ENCODE measurements at places on chromosomes 12 and 14.
A peak's percentile ranks its signal among the peaks of the same experiment; 100 is the strongest.

GRCh38 chr12:45518291-45519235 lies 210.9 kb upstream of the ARID2 start:
- DNase-seq, result peak; percentile 13

DNA sequence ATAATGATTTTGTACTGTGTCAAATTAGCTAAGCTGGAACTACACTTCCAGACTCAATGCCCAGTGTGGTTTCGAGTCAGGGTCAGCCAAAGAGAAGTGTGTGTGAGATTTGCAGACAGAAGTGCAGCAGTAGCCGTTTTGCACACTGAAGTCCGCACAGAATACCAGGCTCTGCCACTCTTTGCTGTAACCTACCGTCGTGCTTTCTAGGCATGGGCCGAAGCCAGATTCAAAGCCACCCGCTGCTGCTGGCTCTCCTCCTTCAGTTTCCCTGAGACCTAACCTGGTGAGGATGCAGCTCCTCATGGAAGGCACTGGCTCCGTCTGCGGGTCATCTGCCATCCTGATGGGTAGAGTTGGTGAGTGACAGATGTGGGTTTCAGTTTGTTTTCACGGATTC lies 48.8 kb downstream of the LRTM2 start:
- DNase-seq, result no peak

GRCh38 chr14:75311356-75311755 lies 32.7 kb downstream of the FOS start:
- no peak for DNase-seq

DNA sequence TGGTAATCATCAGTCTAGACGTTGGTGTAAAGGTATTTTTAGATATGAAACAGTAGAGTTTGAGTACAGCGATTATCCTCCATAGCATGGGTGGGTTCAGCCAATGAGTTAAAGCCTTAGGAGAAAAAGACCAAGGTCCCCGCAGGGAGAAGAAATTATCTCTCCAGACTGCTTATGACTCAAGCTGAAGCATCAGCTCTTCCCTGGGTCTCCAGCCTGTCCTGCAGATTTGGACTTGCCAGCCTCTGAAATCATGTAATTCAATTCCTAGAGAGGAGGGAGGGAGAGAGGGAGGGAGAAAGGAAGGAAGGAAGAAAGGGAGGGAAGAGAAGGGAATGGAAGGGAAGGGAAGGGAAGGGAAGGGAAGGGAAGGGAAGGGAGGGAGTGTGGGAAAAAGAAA lies 12.0 kb upstream of the DTX1 start:
- no peak for DNase-seq

- no peak for DNase-seq
Observed at GRCh38 chr12:54935235-54935951, 49.2 kb downstream of the TESPA1 start.

- no peak for DNase-seq
Observed at GRCh38 chr14:102900631-102901571, 21.6 kb upstream of the AMN start.

DNA sequence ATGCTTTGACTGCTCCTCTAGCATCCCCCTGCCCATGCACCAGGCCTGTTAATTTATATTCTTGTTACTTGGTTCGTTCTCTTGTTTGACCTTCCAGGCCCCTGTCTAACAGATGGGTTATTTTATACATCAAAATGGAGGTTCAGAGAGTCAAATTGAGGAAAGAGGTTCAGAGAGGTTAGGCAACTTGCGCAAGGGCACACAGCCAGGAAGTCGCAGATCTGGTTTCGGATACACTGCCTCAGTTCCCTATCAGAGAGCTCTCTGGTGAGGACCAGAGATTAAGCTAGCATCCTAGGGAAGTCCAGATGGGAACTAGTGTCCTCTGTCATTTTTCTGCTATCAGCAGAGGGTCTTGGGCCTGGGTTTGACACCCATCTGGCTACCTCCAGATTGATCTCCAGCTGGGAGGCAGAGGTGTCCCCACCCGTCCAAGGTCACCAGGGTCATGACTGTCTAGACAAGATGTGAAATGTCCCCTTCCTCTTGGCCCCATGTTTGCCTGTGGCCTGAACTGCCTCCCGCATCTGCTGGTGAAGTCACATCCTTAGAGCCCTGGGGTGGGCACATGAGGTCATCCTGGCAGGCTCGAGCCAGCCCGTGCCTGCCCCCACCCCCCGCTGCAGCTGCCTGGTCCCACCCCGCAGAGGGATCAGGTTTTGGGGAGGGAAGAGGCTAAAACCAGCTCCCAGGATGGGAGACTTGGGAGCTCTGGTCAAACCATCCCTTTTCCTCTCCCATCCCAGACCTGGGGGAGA lies 84.3 kb upstream of the NCOR2 start:
- DNase-seq, result no peak

DNA sequence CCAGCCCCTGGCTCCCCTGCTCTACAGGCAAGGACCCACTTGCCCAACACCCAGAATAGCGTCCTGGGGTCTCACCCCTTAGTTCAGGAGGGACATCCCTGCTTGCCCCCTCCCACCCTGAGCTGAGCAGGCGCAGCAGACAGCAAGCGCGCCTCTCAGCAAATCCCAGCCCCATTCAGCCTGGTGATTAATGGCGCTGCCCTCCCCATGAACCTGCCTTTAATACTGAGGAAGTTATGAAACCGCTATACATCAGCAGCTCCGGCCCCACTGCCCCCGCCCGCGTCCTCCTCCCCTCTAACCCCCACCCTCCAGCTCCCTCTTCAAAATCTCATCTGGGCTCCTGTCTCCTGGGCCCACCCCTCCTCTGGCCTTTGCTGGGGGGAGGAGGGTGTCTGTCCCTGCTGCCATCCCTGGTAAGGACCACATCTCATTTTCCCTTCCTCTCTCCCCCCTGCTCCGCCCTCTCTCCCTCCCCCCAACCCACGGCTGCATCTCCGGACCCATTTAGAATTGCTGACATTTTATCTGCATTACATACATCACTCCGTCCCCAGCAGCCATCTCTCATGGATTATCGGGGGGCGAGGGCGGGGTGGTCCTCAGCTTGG lies 7.1 kb upstream of the SMUG1 start:
- no peak for DNase-seq

GRCh38 chr12:104676636-104677035 lies 219.9 kb downstream of the CHST11 start:
- DNase-seq, result no peak

GRCh38 chr14:51610771-51611170 lies 40.9 kb upstream of the FRMD6 start:
- no peak for DNase-seq

GRCh38 chr14:67749341-67750084 lies 47.8 kb downstream of the RDH12 start:
- DNase-seq, result no peak

- no peak for DNase-seq
Observed at GRCh38 chr12:65584016-65584415, 240.3 kb upstream of the HMGA2 start.

GRCh38 chr14:82055515-82056115 lies 522.0 kb upstream of the SEL1L start:
- DNase-seq, result no peak

DNA sequence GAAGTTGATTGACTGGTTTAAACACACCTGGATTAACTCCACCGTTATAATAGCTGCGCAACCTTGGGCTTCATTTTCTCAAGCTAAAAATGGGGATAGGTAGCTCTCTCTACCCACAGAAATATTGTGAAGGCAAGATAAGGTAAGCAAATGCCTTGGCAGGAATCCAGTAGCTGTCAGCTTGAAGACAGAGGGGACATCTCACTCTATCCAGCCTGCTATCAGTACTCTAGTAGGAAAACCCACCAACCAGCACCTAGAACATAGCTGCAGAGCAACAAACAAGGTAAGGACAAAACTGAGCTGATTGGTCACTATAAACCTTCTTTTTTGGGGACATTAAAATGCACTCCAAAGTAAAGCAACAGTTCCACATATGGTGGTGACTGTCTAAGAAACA lies 7.7 kb downstream of the CSRP2 start:
- no peak for DNase-seq

DNA sequence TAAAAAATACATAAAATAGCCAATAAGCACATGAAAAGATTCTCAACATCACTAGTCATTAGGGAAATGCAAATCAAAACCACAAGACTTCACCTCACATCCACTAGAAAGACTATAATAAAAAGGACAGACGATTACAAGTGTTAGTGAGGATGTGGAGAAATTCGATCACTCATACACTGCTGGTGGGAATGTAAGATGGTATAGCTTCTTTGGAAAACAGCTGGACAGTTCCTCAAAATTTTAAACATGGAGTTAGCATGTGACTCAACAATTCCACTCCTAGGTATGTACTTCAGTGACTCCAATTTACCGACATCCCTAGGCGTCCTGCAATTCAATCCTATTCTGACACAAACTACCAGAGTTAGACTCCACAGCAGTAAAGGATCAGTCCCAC lies 13.7 kb downstream of the TRIM9 start:
- DNase-seq, result no peak

- DNase-seq, result peak; percentile 74
Observed at GRCh38 chr12:132904718-132905328, 17.4 kb upstream of the CHFR start.

DNA sequence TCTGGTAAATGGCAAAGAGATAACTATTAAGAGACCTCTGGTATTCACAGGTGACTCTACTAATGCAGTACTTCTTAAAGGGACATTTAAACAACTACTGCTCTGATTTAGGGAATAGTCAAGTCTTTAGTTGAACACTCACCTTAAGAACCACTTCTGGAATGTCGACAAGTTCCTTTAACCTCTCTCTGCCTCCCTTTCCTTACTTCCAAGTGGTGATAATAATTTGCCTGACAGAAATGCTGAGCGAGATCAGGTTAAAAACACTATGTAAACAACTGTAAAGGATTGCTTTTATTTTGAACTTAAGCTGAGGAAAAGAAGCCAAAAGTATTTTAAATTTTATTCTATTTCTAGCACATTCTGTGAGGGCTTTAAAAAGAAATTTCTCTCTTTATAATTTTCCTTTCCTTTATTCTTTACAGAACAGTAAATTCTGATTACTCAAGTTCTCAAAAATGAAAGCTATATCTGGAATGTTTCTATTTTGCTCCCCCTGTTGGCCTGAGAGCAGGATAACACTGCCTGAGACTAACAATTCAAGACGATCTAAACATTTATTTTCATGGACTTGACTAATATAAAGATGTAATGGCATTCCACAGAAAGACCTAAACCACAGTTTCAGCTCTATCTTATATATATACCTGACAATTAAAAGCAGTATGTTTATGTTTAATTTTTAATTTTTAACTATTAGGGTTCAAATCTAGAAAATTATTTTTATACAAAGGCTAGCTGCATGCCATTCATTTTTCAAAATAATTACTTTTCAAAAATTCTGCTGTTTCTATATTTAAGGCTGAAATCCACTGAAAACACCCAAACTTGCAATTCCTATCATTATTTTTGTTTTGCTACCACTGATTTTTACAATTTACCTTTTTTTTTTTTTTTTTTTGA lies 29.2 kb downstream of the ZCCHC8 start:
- peak; percentile 4 for DNase-seq

DNA sequence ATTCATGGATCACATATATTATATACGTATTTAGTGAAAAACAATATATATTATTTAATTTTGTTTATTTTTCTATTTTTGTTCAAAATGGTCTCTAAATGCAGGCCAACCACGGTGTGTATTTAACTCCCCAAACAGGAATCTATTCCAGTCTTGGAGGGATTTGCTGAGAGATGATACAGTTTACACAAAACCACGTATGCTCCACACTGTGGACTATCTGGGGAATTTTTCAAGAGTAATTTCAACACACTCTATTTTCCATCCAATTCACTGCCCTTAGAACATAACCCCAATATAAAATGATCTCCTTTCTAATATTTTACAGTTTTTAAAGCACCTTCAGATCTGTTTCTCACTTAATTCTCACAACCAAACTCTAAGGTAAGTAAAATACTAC lies 15.3 kb downstream of the EML1 start:
- DNase-seq, result no peak

DNA sequence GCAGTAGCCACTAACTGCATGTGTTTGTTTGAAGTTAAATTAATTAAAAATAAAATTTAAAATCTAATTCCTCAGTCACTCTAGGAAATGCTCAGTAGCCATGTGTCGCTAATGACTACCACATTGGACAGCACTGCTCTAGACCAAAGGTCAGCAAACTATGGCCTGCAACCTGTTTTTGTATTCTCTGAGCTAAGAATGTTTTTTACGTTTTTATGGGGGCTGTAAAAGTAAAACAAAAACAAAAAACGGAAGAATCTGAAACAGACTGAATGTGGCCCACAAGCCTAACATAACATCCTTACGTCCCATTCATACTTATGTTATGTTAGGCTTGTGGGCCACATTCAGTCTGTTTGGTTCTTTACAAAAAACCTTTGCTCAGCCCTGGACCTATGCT lies 57.8 kb downstream of the LIN52 start:
- no peak for DNase-seq

- DNase-seq, result peak; percentile 1
Observed at GRCh38 chr12:56839915-56840325, 76.8 kb downstream of the HSD17B6 start.

GRCh38 chr12:26195641-26196420 lies 458 bp downstream of the SSPN start:
- peak; percentile 90 for DNase-seq

GRCh38 chr14:35020713-35021112 lies 25.4 kb upstream of the FAM177A1 start:
- DNase-seq, result no peak

DNA sequence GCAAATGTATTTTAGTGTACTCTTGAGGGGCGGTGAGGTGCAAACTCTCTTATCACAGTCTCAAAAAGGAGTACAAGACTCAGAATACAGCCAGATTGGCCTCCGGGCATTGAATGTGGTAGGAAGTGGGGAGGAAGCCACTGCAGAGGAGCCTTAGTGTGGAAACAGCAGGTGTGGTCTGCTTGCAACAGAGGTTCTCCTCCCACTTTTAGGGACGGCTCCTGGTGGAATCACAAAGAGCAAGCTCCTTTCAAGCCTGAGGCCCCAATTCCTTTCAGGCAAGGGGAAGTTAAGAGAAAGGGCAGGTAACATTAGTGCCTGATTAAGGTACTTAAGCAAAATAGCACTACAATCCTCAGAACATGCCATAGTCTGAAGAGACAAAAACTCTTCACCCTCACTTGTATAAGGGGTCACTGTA lies 23.7 kb upstream of the SLC2A3 start:
- no peak for DNase-seq

- DNase-seq, result no peak
Observed at GRCh38 chr14:100777818-100778525, 47.9 kb upstream of the MEG3 start.

Measured in retina (tissue), 1 donor.